ENCODE measurements at places on chromosomes 6 and 20.
A peak's percentile ranks its signal among the peaks of the same experiment; 100 is the strongest.

- no peak for DNase-seq
These were observed 646.6 kb upstream of the HS3ST5 start for GRCh38 chr6:114989279-114989964.

DNA sequence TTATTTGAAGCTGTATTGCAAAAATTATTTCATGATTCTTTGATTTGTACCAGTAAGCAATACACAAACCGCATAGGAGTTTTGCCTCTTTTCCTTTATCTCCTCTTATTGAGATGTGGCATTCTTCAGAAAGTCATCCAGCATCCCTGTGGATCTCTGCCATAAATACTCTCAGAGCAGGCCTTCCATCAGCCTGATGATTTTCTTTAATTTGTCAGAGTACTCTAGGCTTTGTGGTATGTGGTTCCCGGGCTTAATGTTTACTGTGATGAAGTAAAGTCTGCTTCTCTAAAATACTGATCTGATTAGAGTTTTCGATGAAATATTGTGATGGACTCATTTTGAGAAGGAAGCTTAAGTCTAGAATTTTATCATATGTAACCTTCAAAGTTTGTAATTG, 31.1 kb upstream of the SLC35D3 start:
- no peak for DNase-seq

DNA sequence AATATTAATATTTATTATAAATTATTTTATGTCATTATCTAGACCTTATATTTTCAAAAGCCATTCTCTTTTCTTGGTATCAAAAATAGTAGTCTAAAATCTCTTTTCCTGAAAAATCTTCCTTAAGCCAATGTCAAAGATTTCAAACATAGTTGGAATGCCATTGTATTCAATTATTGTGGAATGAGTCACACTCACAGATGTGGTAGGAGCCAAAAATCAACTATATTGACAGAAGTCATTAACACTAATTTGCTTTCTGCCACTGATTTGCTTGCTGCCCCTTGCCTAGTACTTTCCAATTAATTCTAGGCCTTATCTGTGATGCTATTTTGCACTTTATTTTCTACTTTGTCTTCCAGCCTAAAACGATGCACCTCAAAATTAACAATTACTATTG, 1326.3 kb upstream of the GJE1 start:
- DNase-seq = no peak

- no peak for DNase-seq
These were observed 160.3 kb downstream of the EYA2 start for GRCh38 chr20:47054945-47055344.

DNA sequence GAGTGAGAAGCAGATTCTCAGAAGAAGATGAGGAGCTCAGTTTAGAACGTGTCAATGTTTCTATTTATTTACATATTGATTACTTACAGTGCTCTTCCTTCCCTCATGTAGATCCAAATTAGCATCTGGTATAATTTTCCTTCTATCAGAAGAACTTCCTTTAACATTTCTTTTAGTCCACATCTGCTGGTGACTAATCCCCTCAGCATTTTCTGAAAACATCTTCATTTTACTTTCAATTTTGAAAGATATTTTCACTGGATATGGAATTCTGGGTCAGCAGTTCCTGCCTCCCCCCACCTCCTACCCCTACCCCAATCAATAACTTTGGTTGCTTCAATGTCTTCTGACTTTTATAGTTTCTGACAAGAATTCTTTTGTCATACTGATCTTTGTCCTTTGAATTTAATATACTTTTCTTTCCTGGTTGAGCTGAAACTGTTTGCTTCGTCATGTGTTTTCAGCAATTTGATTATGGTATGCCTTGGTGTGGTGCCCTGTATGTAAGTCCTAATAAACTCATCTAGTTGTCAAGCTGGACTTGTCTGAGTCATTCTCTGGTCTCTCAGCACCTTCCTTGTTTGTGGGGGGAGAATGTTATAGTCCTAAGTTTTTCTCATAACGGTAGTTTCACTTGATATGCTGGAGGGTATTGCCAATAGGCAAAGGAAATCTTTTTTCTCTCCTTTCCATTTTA, 57.0 kb downstream of the SMPDL3A start:
- no peak for DNase-seq

DNA sequence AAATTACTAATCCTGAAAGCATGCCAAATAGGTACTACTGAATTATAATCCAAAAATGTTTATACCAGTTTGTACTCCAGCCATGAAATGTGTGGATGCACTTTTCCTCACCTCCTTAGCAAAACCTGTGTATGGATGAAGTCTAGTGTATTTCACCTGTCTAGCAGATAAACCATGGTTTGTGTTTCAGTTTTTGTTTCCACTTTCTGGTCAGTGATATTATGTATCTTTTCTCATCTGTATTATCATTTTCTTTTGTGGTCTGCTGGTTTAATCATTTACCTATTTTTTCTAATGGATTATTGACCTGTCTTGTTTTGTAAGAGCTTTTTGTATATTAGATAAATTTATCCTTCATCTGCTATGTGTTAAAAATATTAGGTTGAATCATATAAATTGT, 41.0 kb upstream of the TMEM217 start:
- no peak for DNase-seq

DNA sequence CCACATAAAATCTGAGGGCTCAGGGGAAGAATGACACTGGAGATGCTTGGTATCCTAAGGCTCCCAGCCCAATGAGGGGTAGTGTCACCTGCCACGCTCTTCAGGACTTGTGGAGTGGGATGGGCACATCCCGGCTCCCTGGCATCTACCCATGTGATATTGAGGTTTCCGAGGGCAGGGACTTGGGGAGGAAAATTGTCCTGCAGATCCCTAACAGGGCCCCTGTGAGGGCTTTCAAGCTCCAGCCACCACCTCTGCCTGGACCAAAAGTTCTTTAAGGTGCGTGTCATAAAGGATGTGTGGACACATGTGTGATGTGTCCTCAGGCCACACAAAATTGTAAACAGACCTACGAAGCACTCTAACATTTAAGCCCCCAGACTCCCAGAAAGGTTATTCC, 2.5 kb downstream of the SCML4 start:
- DNase-seq = peak; percentile 29

DNA sequence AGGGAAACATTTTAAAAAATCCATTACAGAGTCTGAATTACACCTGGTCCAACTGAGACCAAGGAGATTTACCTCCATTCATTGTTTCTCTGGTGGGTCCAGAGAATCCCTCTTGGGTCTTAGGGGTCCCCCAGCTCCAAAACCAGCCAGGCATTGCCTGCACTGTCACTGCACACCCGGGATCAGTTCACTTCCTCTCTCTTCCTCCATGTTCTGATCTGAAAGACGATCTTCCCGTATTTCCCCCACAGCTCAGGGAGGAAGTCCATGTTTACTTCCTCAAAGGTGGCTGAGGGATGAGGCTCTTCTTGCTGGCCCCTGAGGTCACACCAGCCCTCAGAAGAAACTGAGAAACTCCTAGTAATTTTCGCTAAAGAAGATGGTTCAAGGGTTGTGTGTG, 159.7 kb downstream of the BMP7 start:
- DNase-seq = no peak

DNA sequence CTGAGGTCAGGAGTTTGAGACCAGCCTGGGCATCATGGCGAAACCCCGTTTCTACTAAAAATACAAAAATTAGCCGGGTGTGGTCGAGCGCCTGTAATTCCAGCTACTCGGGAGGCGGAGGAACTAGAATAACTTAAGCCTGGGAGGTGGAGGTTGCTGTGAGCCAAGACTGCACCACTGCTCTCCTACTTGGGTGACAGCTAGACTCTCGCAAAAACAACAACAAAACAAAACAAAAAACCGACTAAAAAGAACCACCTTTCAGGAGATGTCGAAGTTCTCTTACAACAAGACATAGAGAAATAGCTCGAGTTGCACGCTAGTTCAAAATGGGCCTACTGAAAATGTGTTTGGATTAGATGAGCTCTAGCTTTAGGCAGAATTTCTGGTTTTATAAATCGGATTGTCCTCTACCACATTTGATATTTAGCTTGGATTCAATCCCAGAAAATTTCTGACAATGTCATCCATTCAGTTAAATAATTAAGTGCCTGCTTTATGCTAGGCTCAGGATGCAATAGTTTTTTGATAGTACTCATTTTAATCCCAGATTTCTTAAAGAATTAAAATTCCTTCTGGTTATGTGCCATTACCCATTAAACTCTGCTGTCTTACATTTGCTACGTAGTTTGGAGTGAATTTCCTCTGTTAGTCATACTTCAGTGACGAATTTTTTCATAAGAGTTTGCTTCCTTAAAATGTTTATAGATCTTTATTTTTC, 137.5 kb upstream of the SHLD1 start:
- DNase-seq = no peak

- DNase-seq = no peak
These were observed 867 bp downstream of the TCF21 start for GRCh38 chr6:133889557-133890403.

DNA sequence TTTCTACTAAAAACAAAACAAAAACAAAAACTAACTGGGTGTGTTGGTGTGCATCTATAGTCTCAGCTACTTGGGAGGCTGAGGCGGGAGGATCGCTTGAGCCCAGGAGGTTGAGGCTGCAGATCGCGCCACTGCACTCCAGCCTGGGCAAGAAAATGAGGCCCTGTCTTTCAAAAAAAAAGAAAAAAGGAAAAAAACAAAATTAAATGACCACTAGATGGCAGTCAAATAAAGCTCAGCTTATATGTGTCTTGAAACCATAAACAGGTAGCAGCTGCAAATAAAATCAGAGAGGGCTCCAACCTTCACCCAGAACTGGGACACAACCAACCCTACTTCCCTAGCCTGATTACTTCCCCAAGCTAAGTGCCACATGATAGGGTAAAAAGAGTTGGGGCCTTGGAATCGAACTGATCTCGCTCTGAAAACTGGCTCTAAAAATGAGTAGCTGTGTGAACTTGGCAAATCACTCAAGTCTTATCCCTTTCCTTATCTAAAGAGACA, 67.1 kb upstream of the ADGRF4 start:
- peak; percentile 50 for DNase-seq

- no peak for DNase-seq
These were observed 83.6 kb upstream of the EYS start for GRCh38 chr6:65790666-65791065.

GRCh38 chr20:14264869-14265268, 72.5 kb downstream of the FLRT3 start:
- DNase-seq = no peak

GRCh38 chr20:64093013-64093503, 8.9 kb upstream of the LKAAEAR1 start:
- DNase-seq = no peak

GRCh38 chr6:19870322-19870721, 33.2 kb downstream of the ID4 start:
- no peak for DNase-seq

DNA sequence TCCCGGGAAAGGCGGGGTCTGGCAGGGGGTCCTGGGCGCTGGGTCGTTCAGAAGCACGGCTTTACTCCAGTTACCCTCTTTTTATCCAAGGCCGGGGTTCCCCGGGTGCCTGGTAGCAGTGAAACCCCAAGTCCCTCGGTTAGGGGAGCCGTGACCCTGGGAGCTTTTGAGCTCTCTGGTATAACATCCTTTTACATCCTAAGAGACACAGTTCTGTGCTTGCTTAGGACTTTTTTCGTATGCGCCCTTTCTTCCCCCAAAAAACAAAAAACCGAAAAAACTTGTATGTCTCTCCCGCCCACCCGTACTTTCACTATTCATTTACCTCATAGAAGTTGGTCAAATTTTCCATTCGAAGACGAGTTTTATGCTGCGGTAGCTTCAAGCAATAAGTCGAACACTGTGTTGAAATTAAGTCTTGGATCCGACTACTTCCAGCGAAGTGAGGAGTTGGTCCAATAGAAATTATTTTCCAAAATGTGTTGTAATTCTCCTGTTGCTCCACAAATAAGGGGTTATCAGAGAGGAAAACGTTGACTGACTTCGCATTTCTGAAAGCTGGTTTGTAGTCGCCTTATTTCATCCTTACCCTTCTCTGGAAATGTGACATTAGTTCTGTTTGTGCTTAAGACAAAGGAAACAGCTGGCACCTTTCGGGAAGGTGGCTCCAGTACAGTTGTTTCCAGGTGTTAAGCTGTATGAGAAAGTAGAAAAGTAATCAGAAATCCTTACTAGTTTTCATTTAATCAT, 816 bp upstream of the MAN1A1 start:
- peak; percentile 56 for DNase-seq

DNA sequence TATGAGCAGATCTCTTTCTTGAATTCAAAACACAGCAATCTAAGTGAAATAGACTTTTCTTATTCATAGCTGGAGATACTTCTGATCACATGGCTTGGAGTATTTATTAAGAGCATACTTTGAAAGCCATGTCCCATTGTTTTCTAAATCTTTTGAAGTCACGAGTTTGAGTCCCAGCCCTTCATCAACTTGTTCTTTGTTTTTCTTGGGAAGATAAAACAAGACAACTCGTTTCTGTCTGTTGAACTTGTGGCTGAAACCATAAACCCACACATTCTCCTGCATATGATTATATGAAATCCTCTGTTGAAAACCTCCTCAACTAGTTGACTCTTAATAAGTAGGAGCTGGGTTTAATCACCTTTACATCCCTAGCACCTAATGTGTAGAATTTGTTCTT, 3.3 kb downstream of the RNF144B start:
- DNase-seq = no peak

- no peak for DNase-seq
These were observed 40.2 kb upstream of the IFNGR1 start for GRCh38 chr6:137259349-137259748.

DNA sequence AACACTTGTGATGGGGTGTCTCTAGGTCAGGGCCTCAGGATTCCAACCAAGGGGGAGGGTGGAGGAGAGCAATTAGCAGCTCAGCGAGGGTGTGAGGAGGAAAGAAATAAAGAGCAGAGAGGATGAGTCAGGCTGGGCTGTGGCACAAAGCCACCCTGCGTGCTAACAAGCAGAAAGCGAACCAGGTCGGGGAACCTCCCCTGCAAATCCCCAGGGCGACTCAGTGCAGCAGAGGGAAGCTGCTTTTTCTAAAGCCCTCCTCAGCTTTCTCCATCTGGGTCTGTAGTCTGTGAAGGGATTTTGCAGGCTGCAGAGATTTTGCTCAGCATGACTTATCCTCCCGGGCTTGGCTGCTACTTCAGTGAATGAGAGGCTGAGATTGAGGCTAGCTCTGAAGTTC, 6.6 kb upstream of the SPO11 start:
- DNase-seq = no peak

GRCh38 chr6:7161253-7161623, 53.5 kb downstream of the RREB1 start:
- DNase-seq = no peak

GRCh38 chr6:154458565-154459470, 51.7 kb downstream of the CNKSR3 start:
- peak; percentile 23 for DNase-seq

GRCh38 chr20:45229264-45230056, 8.3 kb downstream of the SEMG2 start:
- peak; percentile 4 for DNase-seq
